MCF 10A (cell line): ENCODE measurements at places on chromosomes 1 and 21.

GRCh38 chr1:56576880-56577405 lies 2.4 kb downstream of the PLPP3 start:
- no peaks in the 10 kb centered on the region for H3K4me1 ChIP-seq
- no peaks in the 10 kb centered on the region for H3K36me3 ChIP-seq
- no peaks in the 10 kb centered on the region for H3K27me3 ChIP-seq
- no peak overlapping the region for H3K27ac ChIP-seq
- peak overlapping the region; percentile 97 for H3K4me3 ChIP-seq
- DNase-seq, result peak; percentile 42

GRCh38 chr21:45223236-45224185 lies 64.2 kb downstream of the POFUT2 start:
- peaks cover 9% of the 10 kb centered on the region for H3K36me3 ChIP-seq
- no peaks in the 10 kb centered on the region for H3K27me3 ChIP-seq
- no peak overlapping the region for H3K4me3 ChIP-seq
- no peak overlapping the region for H3K27ac ChIP-seq

- no peaks in the 10 kb centered on the region for H3K4me1 ChIP-seq
- H3K27me3 ChIP-seq, result no peaks in the 10 kb centered on the region
- no peak overlapping the region for H3K27ac ChIP-seq
- no peak overlapping the region for H3K4me3 ChIP-seq
- no peak for DNase-seq
These were observed 555.8 kb downstream of the PLA2G4A start for GRCh38 chr1:187384504-187384903.

- no peak overlapping the region for H3K4me3 ChIP-seq
- H3K27ac ChIP-seq, result no peak overlapping the region
- no peaks in the 10 kb centered on the region for H3K36me3 ChIP-seq
- H3K4me1 ChIP-seq, result peaks cover 6% of the 10 kb centered on the region
- H3K27me3 ChIP-seq, result peaks cover 12% of the 10 kb centered on the region
- DNase-seq, result no peak
These were observed 2.5 kb upstream of the AQP10 start for GRCh38 chr1:154318386-154318785.
